DND-41 (cell line): ENCODE measurements at places on chromosomes 1 and 21.

- DNase-seq = no peak
These were observed 294.1 kb upstream of the KAZN start for GRCh38 chr1:14304381-14304865.

DNA sequence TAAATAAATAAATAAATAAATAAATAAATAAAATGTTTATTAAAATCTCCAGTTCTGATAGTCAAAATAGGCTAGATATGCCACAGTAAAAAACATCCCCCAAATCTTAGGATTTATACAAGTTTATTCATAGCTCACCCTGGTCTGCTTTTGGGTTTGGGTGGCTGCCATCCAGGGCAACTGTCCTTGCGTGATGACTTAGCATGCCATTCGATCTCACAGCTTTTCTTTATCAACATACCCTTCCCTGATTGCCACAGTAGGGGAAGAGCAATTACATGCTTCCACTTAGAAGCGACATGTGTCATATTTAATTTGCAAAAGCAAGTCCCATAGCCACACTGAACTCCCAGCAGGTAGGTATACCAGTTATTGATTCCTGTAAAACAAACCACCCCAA is 52.7 kb downstream of the TEX35 start:
- DNase-seq = no peak

GRCh38 chr1:153978274-153978909 is 918 bp upstream of the JTB start:
- DNase-seq = no peak

GRCh38 chr21:41269535-41269934 is 47.1 kb upstream of the FAM3B start:
- DNase-seq = no peak

DNA sequence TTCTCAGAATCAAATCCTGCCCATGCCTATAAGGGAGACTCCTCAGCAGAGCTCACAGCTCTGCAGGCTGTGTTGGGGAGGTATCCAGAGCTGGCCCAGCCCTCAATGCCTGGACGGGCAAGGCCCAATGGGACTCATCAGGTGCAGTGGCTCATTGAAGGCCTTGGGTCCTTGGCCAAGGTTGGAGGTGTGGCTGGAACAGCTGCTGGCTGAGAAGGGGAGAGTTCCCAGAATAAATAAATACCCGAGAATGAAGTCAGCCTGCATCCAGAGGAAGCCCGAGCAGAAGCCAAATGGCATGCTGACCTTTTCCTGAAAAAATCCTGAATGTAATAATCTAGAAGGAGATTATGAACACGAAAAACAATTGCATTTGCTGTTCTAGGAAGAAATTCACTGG is 25.2 kb upstream of the IKBKE start:
- DNase-seq = no peak

DNA sequence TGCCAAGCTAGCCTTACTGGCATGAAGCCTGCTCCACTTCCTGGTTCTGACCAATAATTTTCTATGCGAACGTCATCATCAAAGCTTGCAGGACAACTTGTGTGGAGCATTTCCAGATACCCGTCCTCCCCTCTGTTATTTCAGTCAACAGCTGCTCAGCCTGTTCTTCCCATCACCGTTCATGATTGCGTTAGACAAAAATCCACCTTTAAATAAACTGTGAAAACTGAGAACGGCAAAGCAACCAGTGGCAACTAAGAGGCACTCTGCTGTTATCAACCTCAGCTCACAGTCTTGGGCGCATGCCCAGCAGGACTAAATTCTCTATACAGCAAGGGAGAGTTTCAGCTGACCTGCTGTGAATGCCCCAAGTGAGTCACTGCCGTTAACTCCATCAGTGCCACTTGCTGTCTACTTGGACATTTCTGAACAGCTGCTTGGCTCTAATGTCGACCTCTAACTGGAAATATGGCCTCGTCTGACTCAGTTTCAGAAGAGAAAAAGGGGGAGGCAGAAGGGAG is 207.4 kb upstream of the RUNX1 start:
- DNase-seq = no peak

GRCh38 chr1:92425617-92426016 is 61.1 kb downstream of the GFI1 start:
- DNase-seq = no peak

DNA sequence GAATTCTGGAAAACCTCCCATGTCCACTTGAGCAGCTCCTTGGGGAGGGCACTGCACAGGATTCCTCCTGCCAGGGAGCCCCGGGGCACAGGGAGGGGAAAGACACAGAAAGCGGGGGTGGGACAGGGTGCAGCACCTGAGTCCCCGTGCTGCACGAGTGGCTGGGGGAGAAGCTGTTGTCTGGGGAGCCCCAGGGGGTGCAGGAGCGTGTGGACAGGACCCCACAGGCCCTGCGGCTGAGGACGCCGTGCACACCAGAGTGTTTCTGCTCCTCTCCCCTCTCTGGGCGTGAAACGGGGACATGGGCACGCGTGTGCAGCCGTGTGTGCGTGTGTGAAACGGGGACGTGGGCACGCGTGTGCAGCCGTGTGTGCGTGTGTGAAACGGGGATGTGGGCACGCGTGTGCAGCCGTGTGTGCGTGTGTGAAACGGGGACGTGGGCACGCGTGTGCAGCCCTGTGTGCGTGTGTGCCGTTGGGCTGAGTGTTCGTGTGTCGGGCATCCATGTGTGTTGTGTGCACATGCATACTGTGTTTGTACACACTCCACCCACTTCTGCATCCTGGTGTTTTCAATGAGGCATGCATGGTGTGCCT is 21.9 kb downstream of the FAAP20 start:
- no peak for DNase-seq

DNA sequence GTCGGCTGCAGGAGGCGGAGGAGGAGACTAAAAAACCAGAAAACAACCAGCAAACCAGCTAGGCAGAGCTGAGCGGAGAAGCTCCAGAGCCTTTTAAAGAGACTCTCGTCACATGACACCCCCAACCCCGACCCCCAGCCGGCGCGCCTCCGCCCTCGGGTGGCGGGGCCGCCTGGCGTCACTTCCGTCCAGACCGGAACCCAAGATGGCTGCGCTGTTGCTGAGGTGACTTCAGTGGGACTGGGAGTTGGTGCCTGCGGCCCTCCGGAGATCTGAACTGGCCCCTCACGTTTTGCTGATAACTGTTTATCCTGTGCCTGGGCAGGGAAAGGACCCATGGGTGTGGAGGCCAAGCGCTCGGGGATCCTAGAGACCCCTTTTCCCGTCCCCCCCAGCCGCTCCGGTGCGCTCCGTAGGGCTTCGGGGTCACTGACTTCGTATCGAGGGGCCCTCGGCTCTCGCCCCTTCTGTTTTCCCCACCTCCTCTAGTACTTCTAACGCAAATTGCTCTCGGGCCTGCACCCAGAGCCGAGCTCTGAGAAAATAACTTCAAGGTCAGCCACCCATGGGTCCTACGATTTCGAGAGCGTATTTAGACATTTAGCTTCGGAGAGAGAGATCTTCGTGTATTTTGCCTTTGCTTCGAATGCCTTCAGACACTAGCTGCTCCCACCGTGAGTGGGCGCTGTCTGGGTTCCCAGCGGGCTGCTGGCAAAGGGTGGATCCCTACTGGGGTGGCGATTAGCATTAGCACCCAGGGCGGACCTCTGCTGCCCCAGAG is at the start of gene SDHC:
Gene SDHC (plus strand): TSS at position 181 of the 781 bp plus-strand sequence. CDS start 25 bp downstream, at position 206.
- DNase-seq = peak; percentile 91

GRCh38 chr1:76826072-76826845 is 41.0 kb upstream of the ST6GALNAC5 start:
- DNase-seq = no peak

DNA sequence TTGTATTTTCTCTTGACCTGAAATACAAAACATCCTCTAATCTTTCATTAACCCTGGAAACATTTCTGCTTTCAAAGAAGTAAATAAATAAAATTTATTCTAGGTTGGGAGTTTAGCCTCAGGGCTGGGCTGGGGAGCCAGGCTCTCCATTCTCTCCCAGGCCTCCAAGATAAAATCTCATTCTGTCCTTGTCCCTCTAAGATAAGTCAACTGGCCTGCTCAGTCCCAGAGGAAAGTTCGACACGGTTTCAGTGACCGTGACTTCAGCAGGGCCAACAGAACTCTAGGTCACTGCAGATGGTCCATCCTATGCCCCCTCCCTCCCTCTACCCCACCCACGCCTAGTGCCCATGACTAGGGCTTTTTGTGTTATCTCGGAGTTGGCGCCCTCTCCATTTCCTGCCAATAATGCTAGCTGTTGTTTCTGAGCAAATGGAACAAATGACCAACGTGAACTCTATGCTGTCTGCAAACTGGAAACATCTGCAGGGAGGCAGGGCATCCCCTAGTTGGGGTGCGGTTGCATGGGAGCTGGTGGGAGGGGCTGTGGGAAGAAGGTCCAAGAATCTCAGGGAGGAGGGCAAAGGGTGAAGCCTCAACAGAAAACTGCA is 10.1 kb upstream of the ADORA3 start:
- no peak for DNase-seq

DNA sequence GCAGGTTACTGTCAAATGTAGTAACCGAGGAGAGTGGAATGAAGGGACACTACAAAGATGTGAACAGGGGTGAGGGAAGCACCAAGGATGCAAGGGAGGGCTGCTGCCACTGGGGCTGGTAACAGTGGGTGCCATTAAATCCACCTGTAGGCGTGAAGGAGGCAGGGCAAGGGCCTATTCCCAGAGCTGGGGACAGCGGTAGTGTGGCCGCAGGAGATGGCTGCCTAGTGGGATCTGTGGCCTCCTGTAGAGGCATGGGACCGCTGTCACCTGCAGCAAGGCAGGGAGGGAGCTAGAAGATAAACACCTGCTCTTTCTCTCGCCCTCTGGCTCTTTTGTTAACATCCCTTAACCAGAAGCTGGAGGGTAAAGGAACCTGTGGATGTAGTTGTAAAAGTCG is 80.5 kb upstream of the CNIH3 start:
- no peak for DNase-seq

DNA sequence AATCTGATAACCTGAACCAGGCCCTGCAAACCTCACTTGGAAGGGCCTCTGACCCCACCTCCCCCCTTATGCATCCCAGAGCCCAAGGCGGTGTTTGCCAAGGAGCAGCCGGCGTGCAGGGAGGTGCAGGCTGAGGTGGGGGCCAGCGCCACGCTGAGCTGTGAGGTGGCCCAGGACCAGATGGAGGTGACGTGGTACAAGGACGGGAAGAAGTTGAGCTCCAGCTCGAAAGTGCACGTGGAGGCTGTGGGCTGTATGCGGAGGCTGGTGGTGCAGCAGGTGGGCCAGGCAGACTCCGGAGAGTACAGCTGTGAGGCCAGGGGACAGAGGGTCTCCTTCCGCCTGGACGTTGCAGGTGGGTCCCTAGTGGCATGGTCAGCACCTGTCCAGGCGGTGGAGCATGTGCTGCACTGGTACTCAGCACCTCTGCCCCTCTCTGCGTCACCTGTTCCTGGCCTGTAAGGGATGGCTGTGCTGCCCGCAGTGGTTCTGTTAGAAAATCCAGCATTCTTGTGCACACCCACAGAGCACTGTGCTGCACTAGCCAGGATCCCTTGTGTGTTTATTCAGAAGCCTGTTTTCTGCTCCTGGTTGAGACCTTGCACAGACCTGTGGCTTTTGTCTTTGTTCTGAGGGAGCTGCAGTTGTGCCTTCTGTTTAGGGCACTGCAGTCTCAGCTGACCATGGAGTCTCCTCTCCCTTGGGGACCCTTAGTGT is 11.6 kb downstream of the OBSCN start:
- DNase-seq = no peak

DNA sequence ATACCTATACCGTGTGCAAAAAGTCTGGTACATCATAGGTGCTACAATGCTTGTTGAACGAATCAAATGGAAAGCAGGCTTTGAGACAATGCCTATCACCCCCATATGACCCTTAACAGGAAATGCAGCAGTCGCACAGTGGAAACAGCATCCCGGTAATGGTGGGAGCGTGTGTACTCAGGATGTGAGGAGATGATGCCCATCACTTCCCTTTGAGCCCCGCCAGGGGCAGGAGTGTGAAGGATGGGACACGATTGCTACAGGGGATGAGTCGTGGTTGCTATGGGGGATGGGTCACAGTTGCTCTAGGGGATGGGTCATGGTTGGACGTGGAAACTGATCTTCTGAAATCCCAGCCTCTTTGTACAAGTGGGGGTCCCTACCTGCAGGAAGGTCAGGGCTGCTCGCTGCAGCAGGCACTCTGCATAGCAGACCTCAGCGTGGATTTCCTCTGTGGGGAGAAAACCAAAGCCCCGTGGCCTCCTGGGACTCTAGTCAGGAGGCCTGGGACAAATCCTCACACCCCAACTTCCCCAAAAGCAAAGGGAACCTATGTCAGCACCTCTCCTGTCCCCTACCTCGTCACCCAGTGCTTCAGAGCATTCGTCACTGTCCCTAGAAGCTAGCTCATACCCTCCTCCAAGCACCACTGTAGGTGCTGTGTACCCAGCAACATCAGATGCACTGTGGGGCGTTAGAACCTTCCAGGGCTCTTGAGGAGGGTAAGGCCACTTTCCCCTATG is 19.3 kb downstream of the TTC39A start:
- no peak for DNase-seq

DNA sequence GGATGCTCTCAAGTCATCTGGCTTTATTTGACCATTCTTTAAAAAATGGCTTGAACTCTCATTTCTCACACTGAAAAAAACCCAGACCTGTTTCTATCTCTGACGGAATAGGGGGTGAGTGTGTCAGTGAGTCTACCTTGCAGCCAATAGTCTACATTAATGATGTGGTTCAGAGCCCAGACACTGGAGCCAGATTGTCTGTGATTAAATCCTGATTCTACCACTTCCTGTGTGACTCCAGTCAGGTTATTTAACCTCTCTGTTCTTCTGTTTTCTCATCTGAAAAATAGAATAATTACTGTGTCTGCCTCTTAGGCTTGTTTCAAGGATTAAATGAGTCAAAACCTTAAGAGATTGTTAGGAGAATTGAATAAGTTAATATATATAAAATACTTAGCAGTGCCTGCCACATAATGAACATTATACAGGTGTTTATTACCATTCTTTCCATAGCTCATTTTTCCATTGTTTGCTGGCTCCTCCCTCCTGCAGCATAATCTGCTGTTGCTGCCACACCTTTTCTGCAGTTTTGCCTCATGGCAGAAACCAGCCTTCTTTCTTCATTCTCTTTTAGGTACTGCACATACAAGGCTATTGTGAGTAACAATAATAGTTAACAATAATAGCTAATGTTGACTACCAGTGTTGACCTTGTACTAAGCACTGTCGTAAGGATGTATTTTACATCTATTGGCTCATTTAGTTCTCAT is 157.6 kb upstream of the IVNS1ABP start:
- DNase-seq = no peak

DNA sequence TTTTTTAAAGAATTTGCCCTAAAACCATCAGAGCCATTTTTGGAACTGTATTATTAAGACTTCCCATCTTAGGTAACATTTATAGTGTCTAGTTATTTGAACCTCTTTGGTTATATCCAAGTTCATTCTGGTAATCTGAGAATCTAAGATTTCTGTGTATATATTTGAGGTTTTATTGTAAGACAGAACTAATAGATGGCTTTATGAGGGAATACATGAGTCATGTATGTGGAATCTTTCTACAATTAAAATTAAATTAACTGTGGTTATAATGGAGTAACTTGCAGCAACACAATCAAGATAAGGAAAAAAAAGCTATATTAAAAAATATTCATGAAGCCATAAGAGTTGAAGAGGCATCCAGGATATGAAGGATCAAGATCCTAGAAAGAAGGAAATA is 92.1 kb downstream of the UBE2U start:
- no peak for DNase-seq
